ENCODE measurements at places on chromosomes 5 and 9. TPM values are rescaled to one million over a fixed set of nuclear protein-coding genes. Genes with fewer than 3 reads are reported as not detected.

Gene OTP
- not detected for total RNA-seq

DNA sequence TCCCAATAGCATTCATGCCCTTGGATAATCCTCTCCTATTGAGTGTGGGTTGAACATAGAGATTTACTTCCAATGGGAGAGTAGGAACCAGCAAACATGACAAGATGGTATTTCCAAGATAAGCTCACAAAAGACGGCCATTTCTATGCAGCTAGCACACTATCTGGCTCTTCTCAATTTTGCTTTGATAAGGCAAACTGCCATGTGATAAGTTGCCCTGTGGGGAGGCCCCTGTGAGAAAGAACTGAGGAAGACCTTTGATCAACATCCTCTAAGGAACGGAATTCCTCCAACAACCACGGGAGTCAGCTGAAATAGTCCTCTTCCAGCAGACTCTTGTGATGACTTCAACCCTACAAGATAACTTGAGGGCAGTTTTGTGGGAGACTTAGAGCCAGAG lies 211.9 kb upstream of the TRPM3 start:
- no peaks in the 10 kb centered on the region for H3K4me1 ChIP-seq
- H3K27ac ChIP-seq = no peak overlapping the region
- H3K4me3 ChIP-seq = no peak overlapping the region
- no peaks in the 10 kb centered on the region for H3K36me3 ChIP-seq
- H3K27me3 ChIP-seq = peaks cover 2% of the 10 kb centered on the region
- no peak for DNase-seq

GRCh38 chr5:94793113-94793815 lies 174.8 kb downstream of the SLF1 start:
- H3K4me3 ChIP-seq = peak overlapping the region; percentile 78
- DNase-seq = peak; percentile 84
- peaks cover 42% of the 10 kb centered on the region for H3K4me1 ChIP-seq
- H3K36me3 ChIP-seq = peaks cover 1% of the 10 kb centered on the region
- H3K27ac ChIP-seq = peak overlapping the region; percentile 95

DNA sequence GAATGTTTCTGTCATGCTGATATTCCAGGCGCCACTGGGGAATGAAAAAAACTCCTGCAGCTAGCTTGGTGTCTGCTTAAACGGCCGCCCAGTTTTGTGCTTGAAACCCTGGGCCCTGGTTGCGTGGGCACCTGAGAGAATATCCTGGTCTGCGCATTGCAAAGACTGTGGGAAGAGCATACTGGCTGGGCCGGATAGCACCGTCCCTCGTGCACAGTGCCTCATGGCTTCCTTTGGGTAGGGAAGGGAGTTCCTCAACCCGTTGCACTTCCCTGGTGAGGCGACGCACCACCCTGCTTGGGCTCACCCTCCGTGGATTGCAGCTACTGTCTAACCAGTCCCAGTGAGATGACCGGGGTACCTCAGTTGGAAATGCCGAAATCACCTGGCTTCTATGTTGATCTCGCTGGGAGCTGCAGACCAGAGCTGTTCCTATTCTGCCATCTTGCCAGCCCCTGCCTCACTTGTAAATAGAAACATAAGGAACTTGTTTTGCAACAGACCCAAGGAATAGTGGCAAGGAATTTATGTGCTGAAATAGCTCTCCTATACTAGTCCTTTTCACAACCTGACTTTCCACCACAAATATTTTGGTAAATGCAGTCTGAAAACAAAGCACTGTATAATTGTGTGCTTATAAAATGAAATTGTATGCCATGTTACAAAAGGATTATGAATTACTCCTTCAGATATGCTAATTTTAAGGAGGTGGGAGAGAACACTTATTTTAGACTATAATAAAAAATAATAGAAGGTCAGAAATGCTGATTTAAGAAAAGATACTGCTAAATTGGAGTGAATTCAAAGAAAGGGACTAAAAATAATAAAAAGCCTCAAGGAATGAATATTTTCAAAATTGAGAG lies 90.3 kb downstream of the ADAMTSL1 start:
- no peaks in the 10 kb centered on the region for H3K4me1 ChIP-seq
- H3K4me3 ChIP-seq = no peak overlapping the region
- DNase-seq = no peak
- H3K36me3 ChIP-seq = no peaks in the 10 kb centered on the region
- no peak overlapping the region for H3K27ac ChIP-seq

- H3K27me3 ChIP-seq = no peaks in the 10 kb centered on the region
- no peaks in the 10 kb centered on the region for H3K4me1 ChIP-seq
- DNase-seq = no peak
- no peaks in the 10 kb centered on the region for H3K36me3 ChIP-seq
Observed at GRCh38 chr5:137575211-137575610, 76.1 kb upstream of the SPOCK1 start.

GRCh38 chr5:139422307-139422893 lies 16.9 kb downstream of the DNAJC18 start:
- DNase-seq = peak; percentile 91
- peaks cover 32% of the 10 kb centered on the region for H3K4me1 ChIP-seq
- H3K27ac ChIP-seq = peak overlapping the region; percentile 62
- H3K27me3 ChIP-seq = no peaks in the 10 kb centered on the region
- peaks cover 49% of the 10 kb centered on the region for H3K36me3 ChIP-seq
- H3K4me3 ChIP-seq = no peak overlapping the region

DNA sequence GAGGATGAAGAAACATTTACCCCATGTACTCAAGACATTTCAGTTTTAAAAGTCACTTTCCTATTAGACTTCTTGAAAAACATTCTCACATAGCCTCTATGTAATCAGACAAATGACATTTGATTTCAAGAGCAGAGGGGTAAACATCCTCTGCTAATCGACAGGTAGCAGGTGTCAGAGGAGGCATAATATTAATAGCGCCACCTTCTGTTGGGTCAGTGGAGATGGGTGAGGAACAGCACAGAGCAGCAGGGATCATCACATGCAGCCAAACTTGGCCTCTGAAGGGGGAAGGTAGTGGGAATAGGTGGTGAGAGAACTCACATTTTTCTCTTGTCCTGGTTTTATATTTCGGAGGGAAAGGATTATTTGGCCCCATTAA lies 3.3 kb upstream of the LSM11 start:
- H3K36me3 ChIP-seq = peaks cover 32% of the 10 kb centered on the region
- H3K27me3 ChIP-seq = no peaks in the 10 kb centered on the region
- H3K4me3 ChIP-seq = no peak overlapping the region
- peaks cover 18% of the 10 kb centered on the region for H3K4me1 ChIP-seq
- DNase-seq = peak; percentile 80
- H3K27ac ChIP-seq = no peak overlapping the region

All from activated CD4-positive, alpha-beta T cell treated with anti-CD3 and anti-CD28 coated beads, Interleukin-2, amount 10 ng/mL, durations not matched to agents 24 days and 14 days (primary cell).